Vagina (tissue), 2 donors: ENCODE measurements at places on chromosomes 2 and 18. TPM values are rescaled to one million over a fixed set of nuclear protein-coding genes. Genes with fewer than 3 reads are reported as not detected.

- no peak for DNase-seq
Observed at GRCh38 chr2:48016225-48017019, 110.1 kb upstream of the FBXO11 start.

GRCh38 chr2:86274918-86275275 is 62.5 kb downstream of the REEP1 start:
- no peak for DNase-seq

GRCh38 chr2:191108331-191108730 is 42.5 kb downstream of the STAT4 start:
- DNase-seq: no peak

SKOR2 gene
- not detected for total RNA-seq

DNA sequence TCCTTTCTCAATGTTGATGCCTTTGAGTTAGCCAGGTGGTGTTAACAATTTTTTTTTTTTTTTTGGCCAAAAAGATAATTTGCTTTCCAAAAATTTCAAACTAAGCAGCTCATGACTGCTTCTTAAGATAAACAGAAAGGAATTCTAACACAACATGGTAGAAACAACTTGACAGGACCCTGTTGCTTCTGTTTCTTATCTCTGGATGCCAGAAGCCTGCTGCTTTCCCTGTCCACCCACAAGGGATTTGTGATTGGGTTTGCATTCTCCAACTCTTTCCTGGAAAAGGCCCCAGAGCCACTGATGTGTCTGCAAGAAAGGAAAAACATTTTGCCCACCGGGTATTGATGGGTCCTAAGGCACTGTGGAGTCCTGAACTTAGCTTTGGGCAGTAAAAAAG is 217.2 kb upstream of the PKDCC start:
- DNase-seq: no peak

- DNase-seq: no peak
Observed at GRCh38 chr2:221115944-221116343, 456.2 kb downstream of the EPHA4 start.

- no peak for DNase-seq
Observed at GRCh38 chr2:133040170-133040569, 370.2 kb upstream of the LYPD1 start.

- no peak for DNase-seq
Observed at GRCh38 chr2:198807131-198807530, 650.6 kb downstream of the SATB2 start.

GRCh38 chr2:110865188-110865587 is 132.8 kb downstream of the ACOXL start:
- DNase-seq: no peak

CFAP210 gene
- total RNA-seq: 0.49 TPM

- DNase-seq: no peak
Observed at GRCh38 chr2:28442328-28442727, 49.7 kb downstream of the FOSL2 start.
